ENCODE measurements at places on chromosomes 12 and 14. TPM values are rescaled to one million over a fixed set of nuclear protein-coding genes. Genes with fewer than 3 reads are reported as not detected.

DNA sequence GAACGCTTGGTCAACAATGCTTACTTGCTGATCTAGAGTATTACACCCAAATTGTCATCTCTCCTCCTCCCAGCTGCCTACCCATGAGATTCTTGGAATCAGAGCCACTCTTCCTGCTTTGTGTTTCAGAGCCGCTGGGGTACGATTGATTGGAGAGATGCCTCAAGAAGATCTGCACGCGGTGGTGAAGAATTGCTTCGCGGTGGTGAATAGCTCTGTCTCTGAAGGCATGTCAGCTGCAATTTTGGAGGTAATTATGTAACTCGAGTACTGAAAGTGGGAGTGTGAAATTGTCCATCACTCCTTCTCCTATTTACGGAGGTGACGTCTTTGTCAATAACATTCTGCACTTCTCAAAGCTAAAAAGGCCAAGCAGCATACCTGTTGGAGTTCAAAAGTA lies 93.9 kb downstream of the GLT1D1 start:
- no peak for DNase-seq

DNA sequence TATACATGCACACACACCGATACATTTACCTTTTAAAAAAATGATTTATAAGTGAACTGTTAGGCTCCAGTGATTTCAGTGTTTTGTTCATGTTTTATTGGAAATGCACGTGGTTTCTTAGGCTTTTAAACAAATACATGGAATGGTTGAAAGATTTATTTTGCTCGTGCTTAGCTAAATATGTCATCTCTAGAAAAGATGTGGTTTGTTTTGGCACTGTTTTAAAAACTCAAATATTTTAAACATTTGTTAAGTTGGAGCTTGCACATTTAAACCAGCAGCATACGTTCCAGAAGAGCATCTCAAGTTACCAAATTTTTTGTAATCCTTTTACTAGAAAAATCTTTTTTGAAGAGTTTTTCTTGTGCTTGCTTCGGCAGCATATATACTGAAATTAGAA lies 44.5 kb downstream of the FOXA1 start:
- no peak for DNase-seq

DNA sequence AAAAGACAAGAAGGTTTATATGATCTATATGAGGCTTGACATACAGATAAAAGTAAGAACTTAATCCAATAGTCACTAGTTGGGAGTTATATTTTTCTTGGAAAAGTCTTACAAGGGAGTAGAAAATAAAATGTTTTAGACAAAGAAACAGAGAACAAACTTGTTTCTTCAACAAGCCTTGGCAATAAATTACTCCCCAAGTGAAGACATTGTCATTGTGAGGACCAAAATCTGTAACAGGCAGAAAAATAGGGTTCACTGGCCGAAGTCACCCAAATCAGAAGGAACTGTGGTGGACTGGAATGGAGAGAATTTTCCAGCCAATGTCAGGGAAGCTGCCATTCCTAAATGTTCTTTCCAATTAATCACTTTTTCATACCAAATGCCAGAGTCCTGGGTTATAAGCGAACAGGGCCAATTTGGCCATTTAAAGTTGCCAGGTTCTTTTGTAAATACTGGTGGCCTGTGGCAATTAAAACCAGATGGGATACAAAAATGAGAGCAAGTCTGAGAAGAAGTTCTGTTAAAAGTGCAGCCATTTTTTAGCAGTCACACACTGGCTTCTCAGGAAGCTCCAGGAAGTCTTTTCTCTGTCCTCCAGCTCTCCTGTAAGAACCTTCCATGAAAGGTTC lies 117.3 kb upstream of the OVCH1 start:
- DNase-seq, result peak; percentile 36

- DNase-seq, result no peak
Measured at GRCh38 chr14:67623114-67623513, 3.4 kb downstream of the ARG2 start.

DNA sequence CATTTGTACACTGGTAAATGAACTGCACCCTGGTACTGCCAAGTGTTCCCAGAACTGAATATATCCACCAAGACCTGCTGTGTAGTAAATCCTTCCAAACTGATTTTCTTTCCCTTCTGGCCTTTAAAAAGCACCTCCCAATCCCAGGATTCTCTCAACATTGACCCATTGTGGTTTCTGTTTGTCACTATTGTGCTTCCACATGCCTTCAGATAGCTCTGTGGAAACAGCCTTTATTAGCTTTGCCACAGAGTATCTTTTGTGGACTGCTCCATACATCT lies 949 bp upstream of the KIF21A start:
- DNase-seq, result no peak

DNA sequence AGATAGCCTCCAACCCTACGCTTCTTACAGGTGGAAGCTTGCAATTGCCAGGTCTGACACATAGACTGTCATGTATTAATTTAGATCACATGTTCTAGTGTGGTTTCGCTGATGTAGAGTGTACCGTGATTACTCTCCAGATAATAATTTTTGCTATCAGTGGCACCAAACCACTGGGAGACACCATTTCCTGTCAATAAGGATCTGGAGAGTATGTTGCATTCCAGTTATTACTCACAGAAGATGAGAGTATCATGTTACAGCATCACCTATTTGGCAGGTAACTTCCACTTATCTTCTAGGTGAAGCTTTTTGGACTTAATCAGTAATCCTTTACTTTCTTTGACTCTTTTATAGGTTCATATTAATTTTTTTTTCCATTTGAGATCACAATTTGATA lies 147.2 kb downstream of the HELB start:
- DNase-seq, result no peak

DNA sequence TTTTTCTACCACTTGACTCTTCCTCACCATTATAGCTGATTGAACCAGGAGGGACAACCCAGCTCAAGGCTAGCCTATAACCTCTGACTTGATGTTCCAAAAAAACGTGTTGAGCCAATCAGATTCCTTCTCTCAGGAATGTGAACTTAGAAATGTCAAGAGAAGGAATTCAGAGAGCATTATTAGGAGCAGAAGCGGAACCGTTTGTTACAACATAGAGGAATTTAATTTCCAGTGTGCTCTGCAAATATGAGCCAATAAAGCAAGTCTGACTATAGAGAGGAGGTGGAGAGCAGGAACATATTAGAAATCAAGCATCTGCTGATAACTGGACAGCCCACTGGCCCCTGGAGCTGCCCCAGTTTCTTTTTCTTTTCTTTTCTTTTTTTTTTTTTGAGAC lies 15.3 kb upstream of the PELI2 start:
- DNase-seq, result no peak

- no peak for DNase-seq
Measured at GRCh38 chr12:112151766-112152541, 26.6 kb downstream of the TRAFD1 start.

- no peak for DNase-seq
Measured at GRCh38 chr12:61487728-61488127, 772.5 kb upstream of the USP15 start.

- DNase-seq, result no peak
Measured at GRCh38 chr12:121443911-121444841, 44.3 kb downstream of the RNF34 start.

DNA sequence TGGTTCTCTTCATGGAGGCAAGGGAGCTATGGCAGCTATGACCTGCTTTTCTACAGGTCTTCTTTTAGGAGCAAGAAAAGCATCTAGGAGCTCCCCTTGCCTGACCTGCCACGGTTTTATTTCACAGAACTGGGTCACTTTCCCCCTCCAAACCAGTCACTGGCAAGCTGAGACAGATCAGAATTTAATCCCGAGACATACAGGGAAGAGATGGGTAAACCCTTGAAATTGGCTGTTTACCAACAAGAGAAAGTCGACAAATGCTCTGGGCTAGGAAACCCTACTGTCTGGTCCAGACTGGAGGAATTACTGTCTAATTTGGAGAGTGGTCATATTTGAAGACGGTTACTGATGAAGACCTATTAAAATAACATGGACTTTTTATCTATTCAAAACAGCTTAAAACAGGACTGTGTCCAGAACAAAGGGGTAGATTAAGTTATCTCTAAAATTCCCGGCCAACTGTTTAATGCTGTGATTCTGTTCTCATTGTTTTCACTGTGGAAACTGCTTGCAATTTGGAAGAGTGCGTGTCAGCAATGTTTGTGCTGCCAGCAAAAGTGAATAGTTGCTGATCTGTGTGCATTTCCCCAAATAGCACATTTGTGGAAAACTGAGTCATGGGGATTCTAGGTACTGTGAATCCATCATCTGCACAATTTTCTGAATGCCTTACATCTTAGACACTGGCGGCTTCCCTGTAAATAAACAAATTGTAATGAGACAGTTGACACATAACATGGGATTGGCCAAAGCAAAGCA lies 73.4 kb upstream of the EEA1 start:
- DNase-seq, result no peak

DNA sequence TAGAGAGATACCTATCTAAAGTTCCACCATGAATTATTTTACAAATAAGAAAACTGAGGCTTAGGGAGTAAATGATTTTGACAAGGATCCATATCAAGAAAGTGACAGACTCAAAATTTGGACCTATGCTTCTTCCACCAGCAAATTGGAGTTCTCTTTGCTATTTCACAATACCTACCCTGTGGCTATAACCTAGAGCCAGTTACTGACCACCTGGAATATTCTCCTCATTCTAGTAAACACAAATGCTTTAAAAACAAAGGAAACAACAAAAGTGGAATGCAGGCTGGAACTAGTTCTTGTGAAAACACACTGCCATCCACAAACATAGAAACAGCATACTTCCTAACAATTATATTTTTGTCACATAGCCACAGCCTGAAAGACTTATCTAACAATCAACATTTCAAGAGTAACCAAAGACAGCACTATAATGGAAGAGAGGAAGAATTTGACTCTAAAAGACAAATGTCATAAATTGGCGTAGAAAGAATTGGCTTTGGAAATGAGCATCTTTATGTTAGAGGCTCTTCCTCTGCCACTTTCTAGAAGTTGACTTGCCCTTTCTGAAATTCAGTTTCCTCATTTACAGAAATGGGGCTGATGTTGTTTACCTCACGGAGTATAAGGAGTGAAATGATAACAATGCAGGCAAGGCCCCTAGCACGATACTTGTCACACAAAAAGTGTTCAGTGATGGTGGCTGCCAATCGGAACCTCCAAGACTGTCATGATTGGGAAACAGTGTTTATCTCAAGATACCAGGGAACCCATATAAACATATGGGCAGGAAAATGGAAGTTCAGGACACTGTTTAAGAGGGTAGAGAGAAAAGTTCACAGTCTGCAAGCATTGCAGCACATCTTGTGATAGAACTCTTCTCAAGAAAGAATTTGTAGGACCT lies 138.6 kb upstream of the LGR5 start:
- DNase-seq, result no peak

DNA sequence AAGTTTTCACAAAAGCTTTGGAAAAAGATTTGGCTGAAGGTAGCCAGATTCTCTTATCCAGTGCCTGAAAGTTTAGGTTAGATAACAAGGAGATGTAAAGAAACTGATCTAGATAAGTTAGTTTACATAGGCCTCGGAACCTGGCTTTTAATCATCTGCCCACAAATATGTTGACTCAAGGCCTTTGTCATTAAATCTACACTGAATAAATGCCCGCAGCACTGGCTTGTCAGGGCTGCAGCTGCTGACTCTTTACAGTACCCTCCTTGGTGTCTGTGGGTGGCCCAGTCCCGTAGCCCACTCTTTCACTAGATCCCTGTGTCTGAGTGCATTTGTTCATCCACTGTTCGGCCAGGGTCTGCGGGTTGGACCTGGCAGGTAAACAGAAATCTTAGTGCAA lies 58.0 kb downstream of the TMEM116 start:
- no peak for DNase-seq

- no peak for DNase-seq
Measured at GRCh38 chr12:92402415-92402814, 256.8 kb upstream of the BTG1 start.

GRCh38 chr14:31967669-31967975 lies 109.5 kb upstream of the ARHGAP5 start:
- DNase-seq, result no peak

GRCh38 chr12:104827587-104827986 lies 130.5 kb downstream of the SLC41A2 start:
- DNase-seq, result no peak

DNA sequence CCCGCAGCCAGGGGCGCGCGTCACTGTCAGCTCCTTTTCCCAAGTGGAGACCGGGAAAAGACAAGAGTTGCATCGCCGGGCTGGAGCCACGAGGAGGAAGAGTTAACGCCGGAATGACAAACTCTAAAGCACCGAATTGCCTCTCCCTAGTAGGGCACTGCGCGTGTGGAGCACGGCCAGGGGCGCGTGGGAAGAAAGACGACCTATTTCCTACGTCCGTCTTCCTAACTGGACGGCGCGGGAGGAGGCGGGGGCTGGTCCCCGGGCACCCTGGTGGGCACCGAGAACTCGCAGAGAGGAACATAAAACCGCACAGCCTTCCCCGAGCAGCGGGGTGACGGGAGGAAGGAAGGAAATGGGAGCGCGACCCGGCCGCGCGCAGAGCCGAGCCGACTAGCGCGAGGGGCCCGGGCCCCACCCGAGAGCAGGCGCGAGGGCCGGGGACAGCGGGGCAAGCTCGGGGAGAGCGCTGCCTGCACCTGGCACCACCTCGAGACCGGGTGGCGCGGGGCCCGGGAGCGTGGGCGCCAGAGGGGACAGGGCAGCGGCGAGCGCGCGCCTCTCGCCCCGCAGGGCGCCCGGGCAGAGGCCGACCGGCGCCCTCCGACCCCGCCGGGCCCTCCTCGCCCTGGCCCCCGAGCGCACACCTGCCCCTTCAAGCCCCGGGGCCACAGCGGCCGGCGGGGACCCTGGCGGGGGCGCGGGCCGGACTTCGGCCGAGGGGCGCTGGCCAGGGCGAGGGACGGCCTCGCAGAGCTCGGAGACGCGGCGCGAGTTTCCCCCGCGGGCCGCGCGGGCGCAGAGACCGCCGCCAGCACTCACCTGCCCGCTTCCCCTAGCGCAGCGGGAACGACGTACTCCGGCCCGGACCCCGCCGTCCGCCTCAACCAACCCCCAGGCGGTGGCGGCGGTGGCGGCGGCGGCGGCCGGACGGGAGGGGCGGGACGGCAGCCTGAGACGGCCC lies at the start of gene SETD3:
Gene SETD3 (minus strand): TSS at position 954 of the 964 bp plus-strand sequence. CDS start 15,054 bp downstream, outside the sequence.
- DNase-seq, result peak; percentile 15

DNA sequence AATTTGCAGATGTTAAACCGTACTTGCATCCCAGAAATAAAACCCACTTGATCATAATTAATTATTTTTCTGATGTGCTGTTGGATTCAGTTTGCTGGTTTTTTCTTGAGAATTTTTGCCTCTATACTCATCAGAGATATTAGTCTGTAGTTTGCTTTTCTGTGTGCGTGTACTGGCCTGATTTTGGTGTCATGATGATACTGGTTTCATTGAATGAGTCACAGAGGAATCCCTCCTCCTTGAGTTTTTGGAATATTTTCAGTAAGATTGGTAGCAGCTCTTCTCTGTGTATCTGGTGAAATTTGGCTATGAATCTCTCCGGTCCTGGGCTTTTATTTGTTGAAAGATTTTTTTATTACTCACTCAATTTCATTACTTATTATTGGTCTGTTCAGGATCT lies 100.4 kb upstream of the PMCH start:
- no peak for DNase-seq

The TROAP gene
- 23.7 TPM for polyA plus RNA-seq

The BCL11B gene
- polyA plus RNA-seq, result 2.4 TPM

The CD27 gene
- polyA plus RNA-seq, result 1.3 TPM

The FGF23 gene
- not detected for polyA plus RNA-seq

The CATSPERB gene
- 0.29 TPM for polyA plus RNA-seq

The GYS2 gene
- polyA plus RNA-seq, result 0.32 TPM

The SLC8A3 gene
- polyA plus RNA-seq, result 0.50 TPM

Measured in left renal pelvis (tissue), 4 donors.